Aortic smooth muscle cell (primary cell): ENCODE measurements at places on chromosomes 12 and 14. TPM values are rescaled to one million over a fixed set of nuclear protein-coding genes. Genes with fewer than 3 reads are reported as not detected.

The STAB2 gene
- total RNA-seq: not detected in 2 replicates

The OSBPL8 gene
- total RNA-seq: 75.3 and 125 TPM in 2 replicates

The KSR2 gene
- under 0.01 TPM in 1 of 2 replicates, not detected in the other for total RNA-seq

The TAS2R19 gene
- 2.8 and 6.0 TPM in 2 replicates for total RNA-seq

The KLHDC1 gene
- total RNA-seq: 2.2 and 3.8 TPM in 2 replicates

The NXPH4 gene
- total RNA-seq: 1.2 and 1.5 TPM in 2 replicates

The FGF23 gene
- total RNA-seq: not detected in 2 replicates

The CAPRIN2 gene
- 64.3 and 67.8 TPM in 2 replicates for total RNA-seq

The CCDC85C gene
- 2.6 and 4.5 TPM in 2 replicates for total RNA-seq

The CD4 gene
- total RNA-seq: 3.1 and 7.5 TPM in 2 replicates

The PROX2 gene
- total RNA-seq: not detected in 2 replicates

The OR4N2 gene
- total RNA-seq: not detected in 2 replicates

The GUCY2C gene
- total RNA-seq: under 0.01 TPM in 1 of 2 replicates, not detected in the other

The SCN8A gene
- 0.26 and 0.44 TPM in 2 replicates for total RNA-seq

The KCNJ8 gene
- total RNA-seq: 0.92 and 1.2 TPM in 2 replicates

The KIF21A gene
- total RNA-seq: 4.8 and 6.7 TPM in 2 replicates

The PRIMA1 gene
- not detected in 2 replicates for total RNA-seq

The RAPGEF3 gene
- 5.7 and 7.9 TPM in 2 replicates for total RNA-seq

The TGM1 gene
- 0.25 and 0.40 TPM in 2 replicates for total RNA-seq

The TRPV4 gene
- 0.19 and 0.53 TPM in 2 replicates for total RNA-seq

The AICDA gene
- not detected in 2 replicates for total RNA-seq

The KRT85 gene
- total RNA-seq: not detected in 2 replicates

The FAM186B gene
- 0.37 and 0.53 TPM in 2 replicates for total RNA-seq

The REM2 gene
- 0.12 and 0.26 TPM in 2 replicates for total RNA-seq

The SRRM4 gene
- not detected in 2 replicates for total RNA-seq

The ACOT4 gene
- 0.53 and 0.62 TPM in 2 replicates for total RNA-seq

The CLEC4A gene
- 0.13 and 0.31 TPM in 2 replicates for total RNA-seq

The PSMC6 gene
- total RNA-seq: 102 and 115 TPM in 2 replicates

The NDUFA9 gene
- total RNA-seq: 24.6 and 39.1 TPM in 2 replicates

The MTRFR gene
- 8.2 and 10.8 TPM in 2 replicates for total RNA-seq

The PDE3A gene
- total RNA-seq: 93.3 and 102 TPM in 2 replicates

The RDH16 gene
- 0.06 and 0.13 TPM in 2 replicates for total RNA-seq

The C1S gene
- 215 and 232 TPM in 2 replicates for total RNA-seq

The NFATC4 gene
- 32.8 and 34.5 TPM in 2 replicates for total RNA-seq

The SAMD15 gene
- total RNA-seq: 2.0 and 2.8 TPM in 2 replicates

The ADCY4 gene
- 2.6 and 2.9 TPM in 2 replicates for total RNA-seq

The SMCO3 gene
- total RNA-seq: 0.13 and 0.37 TPM in 2 replicates

The MIPOL1 gene
- total RNA-seq: 10.0 and 12.5 TPM in 2 replicates

The NUP37 gene
- total RNA-seq: 25.6 and 33.4 TPM in 2 replicates

The CYP46A1 gene
- total RNA-seq: 0.19 and 0.26 TPM in 2 replicates

The TEX52 gene
- not detected in 2 replicates for total RNA-seq

The TEDC1 gene
- 5.6 and 11.9 TPM in 2 replicates for total RNA-seq

The CKB gene
- 12.3 and 14.2 TPM in 2 replicates for total RNA-seq

The HOTAIR gene
- not detected in 2 replicates for total RNA-seq

The PPM1H gene
- total RNA-seq: 1.7 and 3.0 TPM in 2 replicates

The ASB2 gene
- total RNA-seq: 0.40 and 0.56 TPM in 2 replicates

The CRIP1 gene
- total RNA-seq: 46.4 and 49.0 TPM in 2 replicates

The DHRS4L2 gene
- 9.2 and 18.4 TPM in 2 replicates for total RNA-seq

The IL22 gene
- not detected in 2 replicates for total RNA-seq

The DNAI7 gene
- 0.13 and 0.37 TPM in 2 replicates for total RNA-seq

The B4GALNT1 gene
- total RNA-seq: 1.5 and 2.6 TPM in 2 replicates

The LPAR5 gene
- not detected in 2 replicates for total RNA-seq

The TAS2R42 gene
- not detected in 2 replicates for total RNA-seq

The ANKS1B gene
- total RNA-seq: 3.0 and 3.7 TPM in 2 replicates
